Mammary epithelial cell (primary cell): ENCODE measurements at places on chromosomes 16 and 17. TPM values are rescaled to one million over a fixed set of nuclear protein-coding genes. Genes with fewer than 3 reads are reported as not detected.

Gene NPIPB9
- 5.8 TPM for total RNA-seq

Gene RNF112
- not detected for total RNA-seq

Gene MXRA7
- 116 and 147 TPM in 2 replicates for total RNA-seq

Gene RPRML
- not detected in 2 replicates for total RNA-seq

Gene C1QTNF8
- not detected in 2 replicates for total RNA-seq

Gene TMEM235
- not detected in 2 replicates for total RNA-seq

Gene NPIPB12
- total RNA-seq: 23.2 TPM

Gene TEKT3
- total RNA-seq: not detected

Gene BAHCC1
- 2.2 TPM for total RNA-seq

Gene CCL11
- not detected in 2 replicates for total RNA-seq

Gene PRR11
- total RNA-seq: 8.5 TPM

Gene PDILT
- total RNA-seq: not detected in 2 replicates

Gene MYO15A
- total RNA-seq: 0.13 and 0.87 TPM in 2 replicates

Gene KRTAP2-2
- total RNA-seq: not detected

Gene LITAFD
- not detected for total RNA-seq

Gene MFAP4
- not detected in 2 replicates for total RNA-seq

Gene SEPTIN12
- total RNA-seq: not detected

Gene WNT3
- total RNA-seq: 2.1 and 2.9 TPM in 2 replicates

Gene SCARF1
- total RNA-seq: 0.28 and 0.35 TPM in 2 replicates

Gene ZDHHC1
- total RNA-seq: 5.3 and 7.8 TPM in 2 replicates

Gene CBFA2T3
- not detected in 2 replicates for total RNA-seq

Gene CIITA
- 0.17 TPM for total RNA-seq

Gene HBQ1
- total RNA-seq: 0.69 and 1.3 TPM in 2 replicates

Gene CTRB1
- total RNA-seq: not detected in 2 replicates

Gene KCNH6
- not detected for total RNA-seq

Gene CSH1
- total RNA-seq: not detected

Gene GALK1
- 1.5 TPM for total RNA-seq

Gene SULT1A4
- total RNA-seq: 1.9 TPM in 1 of 2 replicates, not detected in the other

Gene BCL6B
- not detected in 2 replicates for total RNA-seq

Gene SKAP1
- not detected for total RNA-seq

Gene WDR59
- total RNA-seq: 26.5 TPM

Gene TAT
- not detected in 2 replicates for total RNA-seq

Gene KRT12
- total RNA-seq: not detected

Gene CHST6
- 2.4 and 8.0 TPM in 2 replicates for total RNA-seq
